ENCODE measurements at places on chromosomes 7 and 10.

DNA sequence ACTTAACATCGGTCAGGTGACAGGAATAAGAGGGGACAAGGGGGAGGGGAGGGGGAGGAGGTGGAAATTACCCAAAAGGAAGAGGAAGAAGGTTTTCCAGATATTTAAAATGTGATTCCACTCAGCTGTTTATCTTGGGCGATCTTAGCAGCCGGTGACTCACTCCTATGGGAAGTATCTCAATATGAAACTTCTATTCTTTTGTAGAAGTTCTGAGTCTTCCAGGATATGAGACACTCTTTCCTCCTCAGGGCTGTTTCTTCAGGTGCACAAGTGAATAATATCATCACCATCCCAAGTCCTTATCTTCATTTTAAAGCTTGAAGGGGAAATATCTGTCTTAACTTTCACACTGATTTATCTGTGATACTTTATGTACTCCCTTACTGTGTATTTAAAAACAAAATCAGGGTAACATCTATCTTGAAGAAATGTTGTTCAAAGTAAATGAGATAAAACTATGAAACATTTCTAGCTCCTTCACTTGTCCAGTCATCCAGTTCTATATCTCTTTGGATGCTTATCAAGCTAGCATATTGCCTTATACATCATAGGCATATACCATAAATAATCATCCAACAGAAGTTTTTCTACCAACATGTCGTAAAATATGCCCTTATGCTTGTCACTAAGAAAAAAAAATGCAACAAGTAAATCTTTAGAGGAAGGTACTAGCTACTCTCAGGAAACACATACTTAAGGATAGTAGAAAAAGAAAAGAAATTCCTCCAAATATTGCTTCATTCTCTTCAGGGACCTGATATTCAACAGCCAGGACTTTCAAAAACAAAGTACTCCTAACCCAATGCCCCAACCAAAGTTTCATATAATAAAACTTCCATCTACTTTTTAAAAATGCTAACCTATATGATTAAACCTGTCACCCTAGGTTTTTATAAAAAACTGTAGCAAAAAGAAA is 13.7 kb downstream of the DOCK4 start:
- no peak for DNase-seq

- no peak for DNase-seq
Measured at GRCh38 chr7:11505471-11505985, 326.5 kb downstream of the THSD7A start.

DNA sequence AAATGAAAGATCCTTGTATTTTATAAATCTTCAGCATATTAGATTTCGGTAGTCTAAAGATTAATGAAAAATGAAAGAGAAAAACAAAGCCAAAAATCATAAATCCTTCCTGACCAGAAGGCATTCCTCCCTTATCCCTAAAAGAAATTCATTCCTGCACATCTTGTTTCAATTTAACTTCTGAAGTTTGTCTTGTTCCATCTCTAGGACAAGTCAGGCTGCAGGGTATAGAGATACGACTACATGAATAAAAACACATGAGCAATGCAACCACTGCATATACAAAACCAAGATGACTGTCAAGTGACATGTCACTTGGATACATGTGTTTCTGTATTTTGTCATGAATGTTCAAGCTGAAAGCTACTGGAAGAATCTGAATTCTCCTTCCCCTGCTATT is 214.9 kb downstream of the JAZF1 start:
- no peak for DNase-seq

DNA sequence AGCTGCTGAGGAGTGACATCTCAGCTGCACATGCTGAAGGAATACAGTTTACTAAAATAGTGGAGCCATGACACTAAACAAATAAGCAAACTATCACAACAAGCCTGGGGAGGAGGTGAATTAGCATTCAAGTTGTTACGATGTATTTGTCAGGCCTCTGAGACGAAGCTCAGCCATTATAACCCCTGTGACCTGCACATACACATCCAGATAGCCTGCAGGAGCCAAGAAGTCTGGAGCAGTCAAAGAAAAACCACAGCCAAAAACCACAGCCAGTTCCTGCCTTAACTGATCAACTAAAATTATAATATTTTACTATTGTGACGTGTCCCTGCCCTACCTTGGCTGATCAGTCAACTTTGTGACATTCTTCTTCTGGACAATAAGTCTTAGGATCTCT is 68.6 kb downstream of the NSUN6 start:
- DNase-seq, result no peak

DNA sequence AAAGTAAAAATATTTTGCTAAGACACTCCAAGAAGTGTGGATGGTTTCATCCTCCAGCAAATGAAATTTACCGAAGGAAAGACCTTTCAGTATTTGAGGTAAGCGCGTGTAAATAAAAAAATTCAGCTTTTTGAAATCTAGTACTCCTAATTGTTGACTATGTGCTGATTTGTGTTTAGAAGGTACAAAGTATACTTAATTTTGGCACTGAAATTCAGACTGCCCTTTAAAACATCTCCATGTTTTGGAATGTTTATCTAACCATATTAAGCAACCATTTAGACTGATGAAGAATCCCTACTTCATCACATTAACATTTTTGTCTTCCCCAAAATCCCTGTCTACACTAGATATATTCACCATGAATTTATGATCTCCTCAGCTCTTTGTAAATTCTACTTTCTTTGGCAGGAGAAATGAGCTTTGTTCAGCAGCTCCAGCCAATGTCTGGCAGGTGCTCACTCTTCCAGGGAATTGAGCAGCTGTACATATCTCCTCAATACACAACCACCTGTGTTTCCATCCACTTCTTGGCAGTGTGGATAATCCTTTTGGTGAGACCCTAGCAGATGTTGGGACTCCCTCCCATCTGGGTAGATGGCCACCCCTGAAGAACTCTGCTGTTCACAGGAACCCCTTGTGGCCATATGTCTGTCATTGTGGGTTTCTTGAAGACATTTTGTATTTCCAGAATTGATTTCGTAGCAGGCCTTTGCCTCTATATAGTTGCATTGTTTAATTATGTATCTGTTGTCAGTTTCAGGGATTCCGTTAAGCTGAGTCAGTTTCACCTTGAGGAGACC is 129.4 kb upstream of the SAMD8 start:
- DNase-seq, result no peak

- DNase-seq, result no peak
Measured at GRCh38 chr10:131872011-131872826, 28.6 kb upstream of the PPP2R2D start.

DNA sequence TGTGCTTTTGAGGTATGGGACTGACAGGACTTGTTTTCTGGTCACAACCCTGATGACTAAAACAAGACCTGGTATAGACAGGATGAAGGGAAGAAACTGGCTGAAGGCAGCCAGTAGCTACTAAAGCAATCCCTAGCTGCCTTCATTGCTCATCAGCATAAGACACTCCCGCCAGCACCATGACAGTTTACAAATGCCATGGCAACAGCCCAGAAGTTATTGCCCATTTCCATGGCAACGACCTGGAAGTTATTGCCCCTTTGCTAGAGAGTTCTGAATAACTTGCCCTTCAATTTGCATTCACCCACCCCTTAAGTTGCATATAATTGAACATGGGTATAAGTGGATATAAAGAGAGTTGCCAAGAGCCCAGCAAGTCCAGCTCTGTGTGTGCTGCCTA is 169.6 kb upstream of the FAM171A1 start:
- DNase-seq, result no peak

GRCh38 chr10:110528224-110528996 is 30.7 kb downstream of the DUSP5 start:
- DNase-seq, result no peak

DNA sequence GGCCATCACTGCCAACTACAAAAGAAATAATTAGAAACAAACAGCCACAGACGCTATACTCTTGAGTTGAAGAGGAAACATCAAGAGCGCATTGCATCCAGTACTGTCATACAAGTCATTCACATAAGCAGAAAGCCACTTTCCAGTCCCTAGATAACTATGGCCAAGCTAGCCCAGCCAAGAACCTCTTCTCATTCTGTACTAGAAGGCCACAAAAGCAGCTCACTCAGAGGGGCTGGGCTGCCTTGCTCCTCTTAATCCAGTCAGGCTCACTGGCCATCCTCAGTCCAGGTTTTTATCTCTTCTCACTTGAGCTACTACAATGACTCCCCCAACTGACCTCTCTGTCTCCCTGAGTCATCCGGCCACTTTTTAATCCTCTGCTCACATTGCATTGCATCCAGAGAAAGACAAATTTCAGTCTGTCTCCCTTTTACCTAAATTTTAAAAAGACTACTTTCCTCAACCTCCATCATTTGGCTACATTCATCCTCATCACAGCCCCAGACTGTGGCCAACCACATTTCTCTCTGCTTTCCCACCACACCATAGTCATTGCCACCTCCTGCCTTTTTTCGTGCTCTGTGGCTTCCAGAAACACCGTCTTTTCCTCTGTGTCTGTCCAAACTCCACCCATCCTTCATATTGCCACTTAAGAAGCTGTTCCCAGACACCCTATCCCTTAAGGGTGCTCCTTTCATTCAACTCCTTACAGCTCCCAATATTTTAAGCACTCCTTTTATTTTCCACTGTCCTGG is 25.0 kb downstream of the PPP1R3C start:
- DNase-seq, result no peak

DNA sequence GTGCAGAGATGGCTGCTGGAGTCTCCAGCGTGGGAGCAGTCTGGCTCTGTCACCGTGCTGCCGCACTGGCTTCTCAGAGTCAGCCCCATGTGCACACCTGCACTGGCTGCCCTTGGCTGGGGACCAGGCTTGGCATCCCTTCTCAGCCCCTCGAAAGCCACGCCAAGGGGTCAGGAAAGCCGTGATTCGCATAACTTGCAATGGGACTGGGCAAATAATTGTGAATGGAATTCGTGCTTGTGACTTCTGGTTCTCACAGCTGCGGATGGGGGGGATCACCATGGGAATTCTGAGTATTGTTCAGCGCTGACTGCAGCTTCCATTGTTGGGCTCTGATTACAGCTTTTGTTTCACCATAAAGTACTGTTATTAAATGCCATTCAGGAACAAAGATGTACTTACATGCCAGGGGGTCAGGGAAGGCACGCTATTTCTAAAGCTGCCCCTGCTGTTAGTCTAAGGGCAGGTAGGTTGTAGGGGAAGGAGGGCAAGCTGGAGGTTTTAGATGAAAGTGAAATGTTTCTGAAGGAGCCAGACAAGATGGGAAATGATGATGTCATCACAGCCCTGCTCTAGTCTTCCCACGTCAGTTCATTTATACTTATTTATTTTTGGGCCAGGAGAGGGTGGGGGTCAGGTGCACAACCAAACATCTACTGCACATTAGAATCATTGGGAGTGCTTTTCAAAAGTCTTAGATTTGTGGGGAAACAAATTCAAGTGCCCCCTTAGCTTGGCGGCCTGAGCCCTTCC is 5.8 kb upstream of the PLEKHA1 start:
- no peak for DNase-seq

- no peak for DNase-seq
Measured at GRCh38 chr10:126876456-126876855, 28.8 kb upstream of the DOCK1 start.

DNA sequence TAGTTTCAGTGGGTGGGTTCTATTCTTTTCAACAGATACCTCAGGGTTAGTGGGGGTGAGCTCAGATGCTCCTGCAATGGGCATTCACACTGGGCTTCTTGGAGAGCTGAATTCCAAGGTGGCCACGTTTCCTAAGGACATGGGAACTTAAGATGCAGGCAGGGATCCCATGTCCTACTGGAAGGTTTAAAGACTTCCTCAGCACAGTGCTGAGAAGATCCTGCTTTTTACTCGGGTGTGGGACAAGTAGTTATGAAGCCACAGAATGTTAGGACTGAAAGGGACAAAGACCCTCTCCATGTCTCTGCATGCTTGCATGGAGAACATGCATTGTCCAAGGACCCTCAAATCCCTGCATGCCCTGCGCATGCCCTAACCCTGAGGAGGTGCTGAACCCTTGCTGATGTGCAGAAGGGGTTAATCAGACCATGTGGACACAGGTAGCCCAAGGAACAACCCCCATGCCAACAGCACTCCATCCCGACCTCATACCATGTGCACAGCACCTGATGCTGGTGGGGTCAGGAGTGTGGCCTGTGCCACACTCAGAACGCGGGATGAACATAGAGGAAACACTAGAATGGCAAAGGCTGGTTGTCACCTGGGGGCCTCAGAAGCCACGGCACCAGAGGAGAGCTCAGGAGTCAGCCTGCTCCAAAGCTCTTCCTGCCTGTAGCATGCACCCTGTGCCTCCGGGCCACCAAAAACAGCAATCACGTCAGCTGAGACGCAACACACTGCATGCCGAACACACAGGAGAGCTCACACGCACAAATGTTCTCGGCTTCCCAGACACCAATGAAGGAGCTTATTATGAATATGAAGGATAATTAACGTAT is 15.2 kb downstream of the IL2RA start:
- DNase-seq, result peak; percentile 43

- no peak for DNase-seq
Measured at GRCh38 chr10:115706026-115706425, 567.0 kb downstream of the GFRA1 start.

DNA sequence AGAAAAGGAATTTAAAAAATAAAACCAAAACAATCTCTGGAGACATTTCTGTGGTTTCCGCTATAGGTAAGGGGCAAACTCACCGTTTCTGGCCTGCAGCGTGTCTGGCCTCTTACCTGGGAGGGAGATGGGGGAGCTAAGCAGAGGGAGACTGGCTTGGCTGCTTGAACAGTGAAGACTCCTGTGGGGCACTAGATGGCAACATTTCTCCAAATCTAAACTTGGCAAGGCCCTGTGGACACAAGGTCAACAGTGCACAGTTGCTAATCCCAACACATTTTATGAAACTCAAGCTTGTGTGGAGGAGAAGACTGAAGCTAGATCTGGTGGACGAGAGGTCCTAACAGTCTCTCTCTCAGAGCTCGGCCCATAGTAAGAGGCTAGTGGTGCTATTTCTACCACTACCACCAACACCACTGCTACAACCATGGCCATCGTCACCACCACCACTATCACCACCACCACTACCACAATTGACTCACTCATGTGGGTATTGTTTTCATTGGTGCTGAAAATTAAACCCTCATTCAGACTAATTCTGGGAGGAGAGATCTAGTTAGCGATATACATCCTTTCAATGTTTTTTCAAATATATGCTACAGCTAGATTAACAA is 28.4 kb upstream of the CDHR3 start:
- no peak for DNase-seq

DNA sequence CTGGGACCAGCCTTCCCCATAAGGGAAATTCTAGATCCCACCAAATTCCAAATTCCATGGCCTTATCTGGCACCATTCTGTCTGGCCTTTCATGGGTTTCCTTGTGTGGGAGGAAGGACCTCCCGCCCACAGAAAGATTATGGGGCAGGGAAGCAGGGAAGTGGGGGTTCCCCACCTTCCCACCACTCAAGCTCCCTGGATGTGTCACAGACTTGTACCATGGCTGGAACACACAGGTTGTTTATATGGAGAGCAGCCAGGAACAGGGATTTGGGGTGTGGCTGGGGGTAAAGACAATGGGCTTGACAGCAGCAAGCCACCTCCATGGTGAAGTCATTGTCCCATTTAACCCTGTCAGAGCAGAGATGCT is 18.3 kb downstream of the UNC5B start:
- DNase-seq, result no peak

- DNase-seq, result no peak
Measured at GRCh38 chr7:99104631-99105030, 39.3 kb downstream of the SMURF1 start.

- DNase-seq, result no peak
Measured at GRCh38 chr7:84914598-84914997, 272.3 kb downstream of the SEMA3D start.

GRCh38 chr7:127389321-127389720 is 3.2 kb downstream of the ZNF800 start:
- DNase-seq, result no peak
